Left kidney (tissue), 8 donors: ENCODE measurements at places on chromosomes 6 and 20. TPM values are rescaled to one million over a fixed set of nuclear protein-coding genes. Genes with fewer than 3 reads are reported as not detected.

Gene CDH4
- polyA plus RNA-seq, result 7.3 TPM

Gene MUC21
- not detected for polyA plus RNA-seq

Gene BANF2
- polyA plus RNA-seq, result 0.38 TPM

Gene ALDH8A1
- 30.9 TPM for polyA plus RNA-seq

Gene PHACTR1
- 20.1 TPM for polyA plus RNA-seq

Gene DEFB124
- polyA plus RNA-seq, result 0.48 TPM

Gene MATN4
- 0.25 TPM for polyA plus RNA-seq

Gene FAM83C
- not detected for polyA plus RNA-seq

Gene ENPP4
- polyA plus RNA-seq, result 17.8 TPM

Gene SLC17A4
- 2.6 TPM for polyA plus RNA-seq

Gene SLC52A3
- 4.0 TPM for polyA plus RNA-seq

Gene ANKS1A
- polyA plus RNA-seq, result 42.0 TPM

Gene HLA-G
- 6.9 TPM for polyA plus RNA-seq

Gene PBOV1
- 0.13 TPM for polyA plus RNA-seq

Gene MPIG6B
- 1.7 TPM for polyA plus RNA-seq

Gene PTP4A1
- polyA plus RNA-seq, result 70.9 TPM

Gene MYLK2
- 0.76 TPM for polyA plus RNA-seq

Gene FOXS1
- polyA plus RNA-seq, result 3.9 TPM

Gene C6orf58
- 1.2 TPM for polyA plus RNA-seq

Gene PERP
- 17.1 TPM for polyA plus RNA-seq

Gene PEX3
- 41.4 TPM for polyA plus RNA-seq

Gene MAP7
- 35.3 TPM for polyA plus RNA-seq

Gene PPP1R3G
- 1.8 TPM for polyA plus RNA-seq

Gene DCBLD1
- 13.9 TPM for polyA plus RNA-seq

Gene PREX1
- 11.7 TPM for polyA plus RNA-seq

Gene TSPO2
- 0.76 TPM for polyA plus RNA-seq

Gene CDK5RAP1
- polyA plus RNA-seq, result 46.6 TPM

Gene TMC2
- 0.50 TPM for polyA plus RNA-seq

Gene SLC22A3
- 6.4 TPM for polyA plus RNA-seq

Gene WFDC5
- not detected for polyA plus RNA-seq

Gene NT5E
- polyA plus RNA-seq, result 3.9 TPM

Gene C20orf141
- polyA plus RNA-seq, result not detected
